ENCODE measurements at places on chromosomes 6 and 20.

- peak; percentile 31 for DNase-seq
Measured at GRCh38 chr6:1596088-1596852, 13.4 kb upstream of the FOXC1 start.

DNA sequence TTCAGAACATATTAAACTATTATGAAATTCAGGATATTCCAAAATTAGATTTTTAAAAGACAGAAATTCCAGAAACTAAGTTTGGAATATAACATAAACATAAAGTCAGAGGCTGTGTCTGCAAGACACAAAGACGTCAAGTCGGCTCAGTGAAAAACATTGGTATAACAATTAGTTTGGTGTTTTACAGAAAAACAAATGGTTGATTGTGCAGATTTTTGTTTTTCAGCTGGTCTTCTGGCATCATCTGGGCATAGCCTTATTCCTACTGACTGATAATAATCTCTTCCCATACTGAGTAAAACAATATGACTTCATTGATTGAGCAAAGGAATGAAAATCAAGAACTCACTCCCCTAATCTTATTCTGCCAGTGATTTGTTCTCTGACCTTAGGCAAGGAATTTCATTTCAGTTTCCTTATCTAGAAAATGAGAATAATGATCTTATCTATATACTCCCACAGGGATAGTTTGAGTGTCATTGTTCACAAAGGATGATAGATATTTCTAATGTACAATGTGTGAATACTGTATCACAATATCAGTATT is 84.3 kb downstream of the FRK start:
- DNase-seq, result no peak

DNA sequence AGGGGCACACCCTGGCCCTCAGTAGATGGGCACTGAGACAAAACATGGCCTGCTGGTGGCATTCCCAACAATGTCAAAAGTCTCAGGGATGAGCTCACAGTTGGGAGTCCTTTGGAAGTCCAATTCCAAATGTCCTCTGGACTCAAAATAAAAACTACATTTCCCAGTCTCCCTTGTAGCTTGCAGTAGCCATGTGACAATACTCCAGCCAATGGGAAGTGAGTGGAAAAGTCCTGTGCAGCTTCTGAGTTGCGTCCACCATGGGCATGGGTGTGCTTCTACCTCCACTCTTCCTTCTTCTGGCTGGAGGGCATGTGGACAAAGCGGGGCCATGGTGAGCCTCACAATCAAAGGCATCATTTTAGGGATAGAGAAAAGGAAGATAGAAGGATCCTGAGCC is 5.8 kb upstream of the ADAM33 start:
- no peak for DNase-seq

DNA sequence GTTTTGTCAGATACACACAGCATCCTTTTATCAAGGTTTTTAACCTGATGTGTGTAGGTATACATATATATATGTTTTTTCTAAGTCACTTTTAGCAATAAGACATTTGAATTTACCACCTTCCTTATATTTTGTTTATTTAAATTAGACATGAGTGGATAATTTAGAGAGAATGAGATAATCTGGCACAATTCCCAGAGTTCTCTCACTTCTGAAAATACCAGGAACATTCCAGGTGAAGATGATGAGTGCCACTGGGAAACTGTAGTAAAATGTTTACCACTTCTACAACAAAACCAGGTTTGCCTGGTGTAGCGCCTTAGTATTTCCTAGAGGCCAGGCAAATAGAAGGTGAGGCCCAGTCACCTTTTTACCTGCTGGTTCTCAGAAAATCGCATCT is 189.5 kb downstream of the TMEM242 start:
- DNase-seq, result no peak

- DNase-seq, result no peak
Measured at GRCh38 chr6:111593512-111593816, 12.2 kb downstream of the TRAF3IP2 start.

DNA sequence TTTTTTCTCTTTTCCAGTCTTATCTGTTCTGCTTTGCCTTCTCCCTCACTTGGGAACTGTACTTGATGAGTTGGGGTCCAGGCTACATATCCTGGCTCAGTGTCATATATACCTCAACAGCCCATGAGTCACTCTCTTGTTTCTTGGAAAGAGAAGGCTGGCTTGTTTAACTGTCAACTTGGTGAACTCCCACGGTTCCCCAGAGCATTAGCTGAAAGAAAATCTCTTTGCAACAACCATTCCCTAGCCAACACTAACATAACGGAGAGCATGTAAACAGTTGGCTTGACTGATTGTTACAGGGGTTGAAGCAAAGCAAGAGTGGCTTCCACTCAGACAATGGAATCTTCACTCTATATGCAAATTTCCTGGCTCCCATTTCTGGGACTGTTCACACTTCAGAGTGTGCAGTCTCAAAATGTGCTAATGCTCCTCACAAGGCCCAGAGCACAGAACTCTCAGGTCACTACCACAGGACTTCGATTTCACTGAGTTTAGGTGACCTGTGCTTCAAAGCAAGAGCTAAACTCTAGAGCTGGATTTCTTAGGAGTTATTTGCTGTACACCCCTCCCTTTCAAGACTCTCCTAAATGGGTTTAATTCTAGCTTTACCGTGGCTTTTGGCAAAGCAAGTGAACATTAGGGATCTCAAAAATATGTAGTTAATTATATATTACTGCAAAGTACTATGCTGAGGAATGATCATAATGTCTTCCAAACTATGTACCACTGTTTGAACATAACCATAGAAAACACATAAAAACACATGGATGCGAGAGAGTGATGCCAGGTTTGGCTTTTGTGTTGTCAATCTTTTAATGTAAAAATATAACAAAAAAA is 609.8 kb downstream of the RFPL4B start:
- DNase-seq, result no peak

DNA sequence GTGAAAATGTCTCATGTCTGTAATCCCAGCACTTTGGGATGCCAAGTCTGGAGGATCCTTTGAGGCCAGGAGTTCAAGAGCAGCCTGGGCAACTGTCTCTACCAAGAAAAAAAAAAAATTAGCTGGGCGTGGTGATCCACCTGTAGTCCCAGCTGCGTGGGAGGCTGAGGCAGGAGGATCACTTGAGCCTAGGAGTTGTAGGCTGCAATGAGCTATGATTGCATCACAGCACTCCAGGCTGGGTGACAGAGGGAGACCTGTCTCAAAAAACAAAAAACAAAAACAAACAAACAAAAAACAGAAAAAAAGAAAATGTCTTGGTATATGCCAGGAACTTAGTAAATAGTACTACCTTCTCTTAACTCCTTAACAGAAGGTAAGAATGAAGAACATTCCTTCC is 31.4 kb upstream of the TMEM14A start:
- no peak for DNase-seq

DNA sequence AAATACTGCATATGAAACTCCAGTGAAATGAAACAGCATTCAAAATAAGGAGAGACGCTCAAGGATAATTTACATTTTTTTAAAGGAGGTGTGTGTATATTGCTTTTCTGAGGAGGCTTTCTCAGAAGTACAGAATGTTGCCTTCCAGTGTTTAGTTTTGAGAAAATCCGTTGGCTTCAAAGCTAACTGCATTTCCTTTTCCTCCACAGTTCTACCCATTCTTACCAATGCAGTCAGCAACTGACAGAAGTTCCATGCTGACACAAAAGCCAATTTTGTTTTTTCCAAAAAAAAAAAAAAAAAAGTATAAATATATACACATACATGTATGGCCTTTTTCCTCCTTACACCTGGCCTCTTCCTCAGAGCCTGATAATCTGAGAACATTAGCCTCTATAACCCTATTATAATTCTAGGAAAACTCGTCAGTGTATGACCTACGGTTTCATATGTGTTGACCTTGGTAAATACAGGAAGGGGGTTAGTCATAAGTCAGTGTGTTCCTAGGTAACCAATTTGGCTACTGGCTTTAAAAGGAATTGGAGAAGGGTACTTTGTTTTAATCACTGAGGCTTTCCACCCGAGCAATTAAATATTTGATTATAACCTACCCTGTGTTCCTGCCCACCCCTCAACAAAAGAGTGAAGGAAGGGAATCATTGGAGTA is 24.2 kb downstream of the MGME1 start:
- DNase-seq, result no peak

DNA sequence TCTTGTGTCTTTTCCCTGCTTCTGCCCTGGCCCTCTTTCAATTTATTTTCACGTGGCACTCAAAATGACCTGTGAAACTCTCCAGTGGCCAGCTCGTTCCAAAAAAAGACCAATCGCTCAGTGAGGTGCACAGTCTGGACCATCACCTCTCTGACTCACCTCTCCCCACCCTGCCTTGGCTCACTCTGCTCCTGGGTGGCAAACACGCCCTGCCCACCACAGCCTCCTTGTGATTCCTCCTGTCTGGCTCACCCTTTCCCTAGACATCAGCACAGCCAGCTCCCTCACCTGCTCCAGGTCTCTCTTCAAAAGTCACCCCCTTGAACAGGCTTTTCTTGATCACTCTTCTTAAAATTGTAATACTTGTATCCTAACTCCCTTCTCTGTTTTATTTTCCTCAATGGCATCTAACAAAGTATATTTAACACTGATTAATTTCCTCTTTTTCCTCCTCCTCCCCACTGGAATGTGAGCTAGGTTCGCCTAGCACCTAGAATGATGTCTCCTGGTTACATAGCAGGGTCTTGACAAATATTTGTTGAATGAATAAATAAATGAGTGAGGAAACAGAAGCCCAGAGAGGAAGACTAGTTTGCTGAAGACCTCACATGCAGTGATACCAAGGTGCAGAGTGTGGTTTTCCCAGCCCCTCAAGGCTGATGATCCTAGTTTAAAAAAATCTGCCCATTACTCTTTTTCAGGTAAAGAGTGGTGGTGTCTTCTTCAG is 109.0 kb downstream of the GJA10 start:
- DNase-seq, result no peak

DNA sequence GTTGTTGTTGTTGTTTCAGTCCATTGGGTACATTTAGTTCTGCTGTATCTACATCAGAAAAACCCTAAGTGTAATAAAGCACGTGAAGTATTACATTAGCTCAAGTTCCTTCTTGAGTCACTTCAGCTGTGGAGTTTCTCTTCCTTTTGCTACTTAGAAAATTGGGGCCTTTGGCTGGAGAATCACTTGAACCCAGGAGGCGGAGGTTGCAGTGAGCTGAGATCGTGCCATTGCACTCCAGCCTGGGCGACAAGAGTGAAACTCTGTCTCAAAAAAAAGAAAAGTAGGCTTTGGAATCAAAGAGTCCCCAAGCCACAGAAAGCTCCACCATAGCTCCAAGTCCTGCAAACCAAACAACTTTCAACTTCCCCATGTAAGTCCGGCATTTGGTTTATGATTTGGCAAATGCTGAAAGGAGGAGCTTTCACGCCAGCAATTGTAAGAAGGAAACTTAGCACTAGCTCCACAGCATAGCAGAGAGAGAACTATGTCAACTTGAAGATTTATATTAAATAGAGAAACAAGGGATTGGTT is 56.5 kb upstream of the RNF144B start:
- no peak for DNase-seq

GRCh38 chr6:156791320-156791850 is 14.2 kb downstream of the ARID1B start:
- DNase-seq, result no peak

DNA sequence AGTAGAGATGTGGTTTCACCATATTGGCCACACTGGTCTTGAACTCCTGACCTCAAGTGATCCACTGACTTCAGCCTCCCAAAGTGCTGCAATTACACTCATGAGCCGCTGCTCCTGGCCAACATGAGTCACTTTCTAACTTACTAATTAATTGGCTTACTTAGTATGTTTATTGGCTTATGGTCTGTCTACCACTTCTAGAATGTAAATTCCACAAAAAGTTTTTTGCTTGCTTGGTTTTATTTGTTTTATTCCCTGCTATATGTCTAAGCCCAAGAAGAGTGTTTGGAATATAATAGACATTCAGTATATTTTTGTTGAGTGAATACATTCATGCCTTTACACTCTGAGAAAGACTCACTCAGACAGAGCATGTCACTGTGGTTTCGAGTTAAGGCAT is 86.0 kb downstream of the SAMD3 start:
- DNase-seq, result no peak

- DNase-seq, result no peak
Measured at GRCh38 chr20:31476643-31477215, 1.6 kb downstream of the REM1 start.

GRCh38 chr6:33375143-33375671 is 16.4 kb upstream of the KIFC1 start:
- DNase-seq, result no peak

DNA sequence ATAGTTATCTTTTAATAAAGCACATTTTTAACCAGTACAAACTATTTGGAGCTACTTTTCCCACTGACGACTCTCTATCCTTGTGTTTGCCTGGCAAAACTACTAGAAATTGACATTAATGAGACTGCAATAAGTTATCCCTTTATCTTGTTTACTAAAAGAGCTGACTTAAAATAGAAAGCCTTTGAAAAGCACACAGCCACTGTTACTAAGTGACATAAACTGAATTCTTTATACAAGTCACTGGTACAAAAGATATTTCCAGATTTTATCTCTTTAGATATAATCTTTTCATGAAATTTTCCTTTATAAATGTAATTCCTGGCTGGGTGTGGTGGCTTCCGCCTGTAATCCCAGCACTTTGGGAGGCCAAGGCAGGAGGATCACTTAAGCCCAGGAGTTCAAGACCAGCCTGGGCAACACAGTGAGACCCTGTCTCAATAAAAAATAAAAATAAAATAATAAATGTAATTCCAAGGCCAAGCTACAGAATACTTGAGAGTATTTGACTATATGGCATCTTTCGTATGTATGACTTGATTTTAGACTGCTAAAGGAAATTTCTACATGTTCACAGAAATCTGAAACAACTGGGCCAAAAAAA is 9.5 kb downstream of the MBOAT1 start:
- DNase-seq, result no peak

DNA sequence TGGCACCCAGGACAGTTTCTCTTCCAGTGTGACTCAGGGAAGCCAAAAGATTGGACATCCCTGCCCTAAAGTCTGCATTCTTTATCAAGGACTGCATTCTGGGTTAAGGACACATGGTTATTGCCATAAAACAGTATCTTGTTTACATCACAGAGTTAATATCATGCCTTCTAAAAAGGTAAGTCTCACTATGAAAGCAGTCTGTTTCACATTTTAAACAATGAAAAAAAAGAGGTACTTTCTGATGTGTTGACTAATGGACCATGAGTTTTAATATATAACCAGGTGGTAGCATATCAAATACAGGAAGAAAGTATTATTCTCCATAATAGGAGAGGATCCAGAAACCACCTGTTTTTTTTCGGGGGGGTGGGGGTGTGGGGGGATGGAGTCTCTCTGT is 93.7 kb downstream of the TIAM2 start:
- no peak for DNase-seq

DNA sequence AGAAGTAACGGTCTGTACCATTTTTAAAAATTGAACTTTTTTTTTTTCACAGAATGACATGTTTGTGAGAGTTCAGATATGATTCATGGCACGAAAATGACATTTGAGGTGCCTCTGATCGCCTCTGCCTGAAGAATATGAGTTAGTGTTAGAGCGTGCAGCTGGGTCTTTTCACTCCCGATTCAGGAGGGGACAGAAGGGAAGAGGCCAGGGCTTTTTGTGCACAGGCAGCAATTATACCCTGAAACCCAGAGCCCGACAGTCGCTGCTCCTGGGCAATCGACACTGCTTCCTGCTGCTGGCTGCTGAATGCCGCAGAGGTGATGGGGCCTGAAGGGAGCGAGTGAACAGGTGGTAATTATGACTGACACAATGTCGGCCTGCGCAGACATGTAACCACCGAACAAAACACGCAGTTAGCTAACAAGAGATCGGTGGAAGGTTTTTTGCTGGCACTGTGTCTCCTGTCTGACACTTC is 652.0 kb upstream of the NOX3 start:
- no peak for DNase-seq

- DNase-seq, result peak; percentile 59
Measured at GRCh38 chr6:159104163-159104925, 59.6 kb upstream of the TAGAP start.

GRCh38 chr6:112579601-112580000 is 232.5 kb downstream of the RFPL4B start:
- DNase-seq, result no peak

Data from activated CD8-positive, alpha-beta memory T cell treated with anti-CD3 and anti-CD28 coated beads for 4 hours (primary cell).